ENCODE measurements at places on chromosomes 4 and X.
A peak's percentile ranks its signal among the peaks of the same experiment; 100 is the strongest.

- DNase-seq = no peak
These were observed 358.8 kb downstream of the MID1IP1 start for GRCh38 chrX:39159921-39160507.

- DNase-seq = no peak
These were observed 190.5 kb upstream of the GALNTL6 start for GRCh38 chr4:171622729-171623128.

DNA sequence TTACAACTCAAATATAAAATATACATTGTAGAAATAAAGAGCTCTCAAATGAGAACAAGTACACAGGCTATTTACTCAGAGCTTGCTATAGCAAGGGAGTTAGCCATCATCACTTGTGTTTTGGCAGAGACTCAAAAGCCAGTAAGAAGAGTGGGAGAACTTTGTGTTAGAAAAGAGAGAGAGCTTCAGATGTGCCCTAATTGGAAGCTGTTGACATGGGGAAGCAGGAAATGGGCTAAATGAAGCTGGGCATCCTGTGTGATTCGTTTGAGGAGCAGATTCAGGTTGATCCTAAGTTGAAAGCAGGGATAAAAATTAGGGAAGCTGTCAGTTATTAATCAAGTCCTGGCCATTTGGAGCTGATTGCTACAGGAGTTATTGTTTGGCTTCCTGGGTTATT lies 207.4 kb upstream of the MAOA start:
- no peak for DNase-seq

- DNase-seq = peak; percentile 52
These were observed 729 bp upstream of the IRF2 start for GRCh38 chr4:184475096-184475461.

DNA sequence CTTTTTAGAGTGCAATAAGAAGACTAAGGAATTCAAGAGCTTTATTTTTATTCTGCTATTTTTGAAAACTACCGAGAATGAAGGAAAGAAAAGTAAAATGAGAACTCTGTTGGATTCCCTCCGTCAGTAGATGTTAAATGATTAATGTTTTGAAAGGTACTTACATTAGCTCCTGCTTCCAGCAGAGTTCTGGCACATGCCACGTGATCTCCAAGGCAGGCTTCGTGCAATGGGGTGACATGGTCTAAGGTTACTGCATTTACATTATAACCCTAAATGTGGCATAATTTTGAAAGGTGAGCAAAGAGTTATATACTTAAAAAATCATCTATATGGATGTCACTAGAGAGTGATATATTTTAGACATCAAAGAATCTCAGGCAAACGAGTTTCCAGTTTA lies 26.8 kb upstream of the SPATA4 start:
- DNase-seq = no peak

GRCh38 chr4:40403081-40403480 lies 67.9 kb downstream of the CHRNA9 start:
- DNase-seq = no peak

- no peak for DNase-seq
These were observed 44.9 kb downstream of the PCDH7 start for GRCh38 chr4:30765022-30765421.

DNA sequence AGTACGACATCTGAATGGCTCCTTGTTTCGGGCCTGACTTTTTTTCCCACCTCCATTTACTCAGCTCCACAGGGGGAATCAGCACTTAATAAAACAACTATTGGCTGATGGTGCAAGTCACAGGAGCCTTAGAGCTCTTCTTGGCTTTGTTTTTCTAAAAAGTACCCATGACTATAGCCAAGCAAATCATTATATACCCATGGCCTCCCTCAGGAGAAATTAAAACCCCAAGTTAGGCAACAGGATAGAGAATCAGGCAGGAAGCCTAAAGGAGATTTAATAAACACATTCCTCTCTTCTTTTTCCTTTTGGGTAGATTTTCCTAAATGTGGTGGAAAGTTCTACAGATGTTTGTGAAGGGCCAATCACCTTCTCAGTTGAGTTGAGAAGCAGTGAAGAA lies 91.9 kb upstream of the RBPJ start:
- DNase-seq = peak; percentile 77

- no peak for DNase-seq
These were observed 181.4 kb upstream of the UGT8 start for GRCh38 chr4:114417214-114417613.

DNA sequence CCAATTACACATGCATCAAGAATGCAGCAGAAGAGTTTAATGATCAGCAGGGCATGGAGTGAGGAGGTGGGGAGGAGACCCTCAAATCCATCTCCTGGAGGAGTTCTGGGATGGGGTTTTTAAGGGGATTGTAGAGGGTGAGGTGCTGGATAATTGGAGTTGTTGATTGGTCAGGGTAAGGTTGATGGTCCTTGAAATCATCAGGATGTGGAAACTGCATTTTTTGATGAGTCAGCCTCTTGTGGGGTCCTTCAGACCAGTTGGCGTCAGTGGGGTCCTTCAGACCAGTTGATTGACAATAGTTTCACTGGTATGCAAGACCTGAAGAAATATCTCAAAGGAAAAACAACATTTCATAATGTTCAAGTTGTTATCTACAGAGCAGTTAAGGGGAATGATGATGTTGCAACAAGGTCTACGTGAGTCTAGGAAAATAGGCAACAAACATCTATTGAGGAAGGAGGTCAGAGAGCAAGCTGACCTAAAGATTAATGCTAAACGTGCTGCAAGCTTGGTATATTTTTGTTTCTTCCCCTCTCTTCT lies 88.3 kb downstream of the NRK start:
- DNase-seq = no peak

DNA sequence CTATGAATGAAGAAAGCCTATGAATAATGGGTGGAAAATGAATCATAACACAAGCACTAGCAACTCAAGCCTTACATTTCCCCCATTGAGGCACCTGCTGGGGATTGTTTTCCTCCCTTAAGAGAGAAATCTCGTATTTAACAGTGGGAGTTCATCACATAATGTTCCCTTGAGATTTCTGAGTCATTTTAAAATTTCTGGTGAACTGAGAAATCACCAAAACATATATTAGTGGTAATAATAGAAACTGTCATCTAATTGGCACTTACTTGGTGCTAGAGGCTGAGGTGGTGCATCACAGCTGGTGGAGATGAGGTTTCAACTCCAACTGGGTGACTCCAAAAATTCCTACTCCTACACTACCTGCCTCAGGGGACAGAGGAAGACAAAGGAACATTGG lies 561.3 kb upstream of the LCORL start:
- no peak for DNase-seq

GRCh38 chr4:2259541-2260343 lies 2.2 kb downstream of the MXD4 start:
- DNase-seq = no peak

DNA sequence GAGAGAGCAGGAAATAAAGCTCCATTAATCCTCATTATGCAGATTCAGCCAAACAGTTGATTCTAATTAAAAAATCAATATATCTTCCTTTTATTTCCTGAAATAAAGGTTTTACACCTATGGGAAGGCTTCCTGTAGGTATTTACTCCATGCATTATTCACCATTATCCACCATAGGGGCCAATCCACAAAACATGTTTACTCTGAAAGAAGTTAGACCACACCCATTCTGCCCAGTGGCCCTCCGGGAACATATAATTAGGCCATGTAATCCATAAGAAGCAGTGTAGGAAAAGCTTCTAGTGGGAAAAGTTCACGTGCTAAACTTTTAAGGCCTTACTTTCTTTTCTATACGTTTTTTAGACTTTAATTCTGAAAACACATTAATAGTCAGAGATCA lies 57.7 kb downstream of the SAT1 start:
- DNase-seq = no peak

GRCh38 chr4:183504930-183505610 lies at the start of gene ING2:
ING2 (plus strand) TSS chr4:183505058; CDS start chr4:183505196, 138 bp downstream.
- no peak for DNase-seq

- peak; percentile 39 for DNase-seq
These were observed 207.6 kb upstream of the MAMLD1 start for GRCh38 chrX:150155436-150156035.

- DNase-seq = no peak
These were observed 328.0 kb downstream of the PPP3CA start for GRCh38 chr4:101019313-101019712.

DNA sequence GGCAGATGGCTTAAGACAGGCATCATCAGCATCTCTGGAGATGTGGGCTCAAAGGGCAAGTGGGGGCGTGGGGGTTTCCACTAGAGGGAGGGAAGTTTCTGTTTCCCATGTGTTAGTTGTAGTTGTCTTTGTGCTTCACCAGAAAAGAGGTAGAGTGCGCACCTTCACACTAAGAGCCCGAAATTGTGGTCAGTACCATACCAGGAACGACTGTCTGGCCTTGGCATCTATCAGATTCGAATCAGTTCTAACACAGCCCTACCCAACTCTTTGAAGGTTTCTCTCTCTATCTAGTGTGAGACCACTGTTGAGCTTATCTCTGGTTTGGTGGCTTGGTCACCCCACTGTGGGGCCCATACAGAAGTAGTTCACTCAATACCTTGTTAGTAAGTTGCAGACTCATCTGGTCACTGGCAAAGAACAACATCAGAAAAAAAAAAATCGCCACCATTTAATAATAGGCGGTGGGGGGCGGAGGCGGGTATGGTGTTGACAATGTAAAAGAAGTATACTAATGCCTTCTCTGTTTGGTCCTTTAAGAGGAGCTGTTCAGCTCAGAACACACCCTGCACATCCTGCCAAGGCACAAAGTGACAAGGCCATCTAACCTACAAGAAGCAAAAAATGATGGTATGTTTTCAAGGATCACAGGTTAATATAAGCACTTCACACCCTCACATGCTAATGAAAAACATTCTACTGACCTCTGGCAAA lies 71.1 kb downstream of the NYX start:
- no peak for DNase-seq
